LoVo (cell line): ENCODE measurements at places on chromosomes 4 and X.

DNA sequence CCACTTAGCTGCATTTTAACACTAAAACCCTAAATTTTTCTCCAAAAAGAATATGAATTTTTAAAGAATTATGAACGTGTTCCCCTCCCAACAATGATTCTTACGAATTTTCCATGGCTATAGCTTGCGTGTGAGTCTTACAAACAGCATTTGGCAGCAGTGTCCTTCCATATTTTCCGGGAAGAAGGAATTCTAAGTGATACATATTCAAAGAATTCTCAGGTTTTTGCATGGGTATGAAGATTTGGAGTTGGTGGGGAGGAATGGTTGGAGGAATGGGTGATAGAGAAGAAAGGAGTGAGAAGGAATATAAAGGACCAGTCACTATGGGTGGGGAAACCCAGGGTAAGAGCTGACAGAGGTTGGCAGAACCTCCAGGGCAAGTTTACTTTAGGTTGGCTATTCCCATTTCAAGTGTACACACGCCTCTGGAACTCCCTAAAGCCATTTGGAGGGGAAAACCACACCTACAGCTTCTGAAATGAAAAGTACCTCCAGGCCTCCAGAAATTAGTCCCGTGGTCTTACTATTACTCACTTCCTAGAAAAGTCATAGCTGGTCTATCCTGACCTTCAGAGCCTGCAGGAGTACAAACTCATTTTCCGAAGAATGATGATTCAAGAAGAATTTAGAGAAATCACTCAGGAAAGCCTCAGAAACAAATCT lies 420.8 kb upstream of the DIPK2B start:
- DNase-seq, result no peak

- DNase-seq, result no peak
Observed at GRCh38 chrX:47209508-47210238, 8.8 kb upstream of the CDK16 start.

DNA sequence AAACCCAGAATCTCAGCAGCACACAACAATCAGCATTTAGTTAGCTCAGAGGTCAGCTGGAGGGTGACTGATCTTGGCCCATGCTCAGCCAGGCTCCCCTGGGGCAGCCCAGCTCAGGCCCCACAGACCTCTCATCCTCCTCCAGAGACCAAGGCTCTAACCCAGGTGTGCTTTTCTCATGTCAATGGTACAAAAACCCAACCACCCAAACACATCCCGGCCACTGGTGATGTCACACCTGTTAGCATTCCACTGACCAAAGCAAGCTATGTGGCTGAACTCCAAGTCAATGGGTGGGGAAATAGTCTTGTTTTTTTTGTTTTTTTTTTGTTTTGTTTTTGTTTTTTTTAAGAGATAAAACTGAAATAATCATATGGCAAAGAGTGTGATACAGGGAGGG lies 77.5 kb downstream of the CYTL1 start:
- DNase-seq, result no peak

DNA sequence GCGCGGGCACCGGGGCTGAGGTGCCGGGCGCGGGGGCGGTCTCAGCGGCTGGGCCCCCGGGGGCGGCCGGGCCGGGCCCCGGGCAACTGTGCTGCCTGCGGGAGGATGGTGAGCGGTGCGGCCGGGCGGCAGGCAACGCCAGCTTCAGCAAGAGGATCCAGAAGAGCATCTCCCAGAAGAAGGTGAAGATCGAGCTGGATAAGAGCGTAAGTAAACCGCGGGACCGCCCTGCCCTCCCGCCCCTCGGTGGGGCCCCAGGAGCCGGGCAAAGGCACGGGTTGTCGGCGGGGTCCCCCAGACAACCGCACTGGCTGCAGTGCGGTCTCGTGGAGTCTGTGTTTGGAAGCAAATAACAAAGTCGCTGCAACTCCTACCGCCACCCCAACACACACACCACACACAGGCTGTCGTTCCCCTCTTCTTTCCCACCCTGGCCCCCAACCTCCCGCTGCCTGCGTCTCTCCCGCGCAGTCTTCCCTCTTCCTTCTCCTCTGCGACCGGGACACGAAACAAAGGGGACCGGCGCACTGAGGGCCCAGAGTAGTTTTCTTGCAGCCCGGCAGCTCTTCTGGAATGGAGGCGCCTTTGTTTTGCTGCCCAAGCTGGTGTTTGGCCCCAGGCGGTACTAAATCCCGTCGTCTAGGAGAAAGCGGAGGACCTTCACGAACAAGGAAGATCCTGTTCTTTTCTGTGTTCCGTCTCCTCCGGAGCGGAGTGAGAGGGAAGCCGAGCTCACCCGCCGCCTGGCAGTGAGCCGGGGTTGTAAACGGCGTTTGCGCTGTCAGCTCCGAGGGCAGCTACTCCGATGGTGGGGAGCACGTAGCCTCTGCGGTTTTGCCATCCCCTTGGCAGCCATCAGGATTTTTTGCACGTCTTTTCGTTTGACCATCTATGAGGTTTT lies 788 bp downstream of the SAP30 start:
- peak; percentile 49 for DNase-seq

- no peak for DNase-seq
Observed at GRCh38 chrX:20139966-20140365, 1.7 kb downstream of the EIF1AX start.

DNA sequence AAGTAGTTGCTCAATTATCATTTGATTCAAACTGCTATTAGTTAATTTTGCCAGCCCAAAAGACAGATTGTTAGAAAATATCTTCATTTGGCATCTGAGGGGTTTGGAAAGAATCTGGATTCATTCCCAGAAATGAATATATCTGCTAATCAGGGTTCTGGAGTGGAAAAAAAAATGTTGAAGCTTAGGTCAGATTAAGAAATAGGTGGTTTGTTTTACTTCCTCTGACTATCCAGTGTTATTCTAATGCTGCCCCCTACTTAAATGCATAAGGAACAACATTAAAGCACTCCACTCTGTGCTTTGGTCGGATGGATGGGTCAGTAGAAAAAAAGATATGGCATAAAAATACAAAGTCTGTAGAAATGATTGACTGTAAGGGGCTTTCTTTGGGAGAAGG lies 89.0 kb downstream of the LUZP4 start:
- DNase-seq, result no peak
